ENCODE measurements at places on chromosomes 4 and X.

GRCh38 chr4:168643111-168643795, 146.4 kb downstream of the PALLD start:
- no peak for DNase-seq

DNA sequence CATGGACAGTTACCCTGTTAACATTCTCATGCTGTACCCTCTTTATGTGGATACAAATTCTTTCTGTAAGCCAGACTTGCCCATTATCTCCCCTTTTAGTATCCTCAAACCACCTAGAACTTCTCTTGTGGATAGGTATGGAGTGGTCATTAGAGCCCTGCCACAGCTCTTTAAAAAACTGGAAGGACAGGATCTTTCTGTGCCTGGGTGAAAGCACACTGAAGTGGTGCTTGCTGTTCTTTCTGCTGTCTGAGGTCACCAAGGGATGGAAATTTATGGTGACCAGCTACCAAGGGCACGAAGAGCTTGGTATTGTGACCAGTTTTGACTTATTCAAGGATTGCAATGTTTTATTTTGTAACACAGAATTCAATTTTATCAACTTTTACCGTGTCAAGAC, 344.2 kb downstream of the CBLL2 start:
- DNase-seq = no peak

DNA sequence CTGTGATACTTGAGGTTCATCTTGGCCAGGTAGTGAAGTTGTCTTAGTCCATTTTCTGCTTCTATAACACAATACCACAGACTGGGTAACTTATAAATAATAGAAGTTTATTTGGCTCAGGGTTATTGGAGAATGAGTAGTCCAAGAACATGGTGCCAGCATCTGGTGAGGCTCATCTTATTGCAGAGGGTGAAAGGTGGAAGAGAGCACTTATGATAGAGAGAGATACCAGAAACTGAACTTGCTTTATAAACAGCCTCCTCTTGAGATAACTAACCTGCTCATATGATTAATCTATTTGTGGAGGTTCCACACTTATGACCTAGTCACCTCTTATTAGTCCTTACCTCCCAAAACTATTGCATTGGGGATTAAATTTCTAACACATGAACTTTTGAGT, 1.6 kb downstream of the C4orf51 start:
- no peak for DNase-seq

- DNase-seq = no peak
These were observed at the start of gene PPARGC1A for GRCh38 chr4:23889814-23890341. Gene PPARGC1A (minus strand): TSS chr4:23890047. CDS start chr4:23889957, 90 bp downstream.

- DNase-seq = no peak
These were observed 3.7 kb upstream of the LCORL start for GRCh38 chr4:18025288-18025687.

DNA sequence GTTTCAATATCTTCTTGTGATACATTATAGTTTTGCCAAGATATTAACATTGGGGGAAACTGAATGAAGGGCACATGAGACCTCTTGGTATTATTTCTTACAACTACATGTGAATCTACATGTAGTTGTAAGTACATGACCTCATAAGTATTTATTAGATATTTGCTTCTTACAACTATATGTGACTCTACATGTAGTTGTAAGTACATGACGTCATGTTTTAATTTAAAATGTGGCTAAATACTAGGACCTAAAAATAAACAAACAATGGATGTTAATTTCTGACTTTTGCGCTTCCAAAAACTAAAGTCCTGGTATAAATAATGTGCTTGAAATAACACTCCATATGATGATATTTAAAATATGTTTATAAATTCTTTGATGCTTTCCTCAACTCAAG, 190.2 kb downstream of the CBLL2 start:
- DNase-seq = no peak

- no peak for DNase-seq
These were observed 78.9 kb downstream of the RRAGB start for GRCh38 chrX:55796496-55796895.

- no peak for DNase-seq
These were observed 75.1 kb upstream of the HTR2C start for GRCh38 chrX:114508756-114509155.

- no peak for DNase-seq
These were observed at the start of gene GDPD2 for GRCh38 chrX:70422851-70423341. Gene GDPD2 (plus strand): TSS chrX:70423314. CDS start chrX:70424985, 1,671 bp downstream.

DNA sequence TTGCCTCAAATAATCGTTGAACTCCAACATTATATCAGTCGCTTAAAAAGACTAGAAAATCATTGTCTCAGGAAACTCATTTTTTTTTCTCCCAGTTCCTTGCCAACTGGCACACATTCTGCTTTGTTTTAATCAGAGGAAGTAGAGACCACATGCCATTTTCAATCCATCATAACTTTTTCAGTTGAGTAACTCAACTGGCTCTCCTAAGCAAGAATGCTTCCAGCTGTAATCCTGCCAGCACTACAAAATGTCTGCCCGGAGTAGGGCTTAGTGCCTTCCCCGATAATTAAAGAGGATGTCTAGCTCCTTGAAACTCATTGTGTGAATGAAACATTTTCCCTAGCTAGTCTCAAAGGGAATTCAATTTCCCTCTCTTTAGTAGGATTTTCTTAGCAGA, 33.0 kb downstream of the FREM3 start:
- DNase-seq = no peak

- no peak for DNase-seq
These were observed 83.3 kb downstream of the SLC7A11 start for GRCh38 chr4:138158746-138159297.

DNA sequence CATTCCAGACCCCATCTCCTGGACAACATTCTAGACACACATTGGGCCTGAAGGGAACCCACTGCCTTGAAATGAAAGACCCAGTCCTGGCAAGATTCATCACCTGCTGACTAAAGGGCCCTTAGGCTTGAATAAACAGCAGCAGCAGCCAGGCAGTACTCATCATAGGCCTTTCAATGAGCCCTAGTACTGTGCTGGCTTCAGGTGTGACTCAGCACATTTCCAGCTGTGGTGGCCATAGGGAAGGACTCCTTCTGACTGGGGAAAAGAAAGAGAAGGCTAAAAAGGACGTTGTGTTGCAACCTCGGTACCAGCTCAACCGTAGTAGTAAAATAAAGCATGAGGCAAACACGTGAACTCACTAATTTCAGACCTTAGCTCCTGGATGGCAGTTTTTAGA, 344.0 kb downstream of the ACTRT1 start:
- no peak for DNase-seq

DNA sequence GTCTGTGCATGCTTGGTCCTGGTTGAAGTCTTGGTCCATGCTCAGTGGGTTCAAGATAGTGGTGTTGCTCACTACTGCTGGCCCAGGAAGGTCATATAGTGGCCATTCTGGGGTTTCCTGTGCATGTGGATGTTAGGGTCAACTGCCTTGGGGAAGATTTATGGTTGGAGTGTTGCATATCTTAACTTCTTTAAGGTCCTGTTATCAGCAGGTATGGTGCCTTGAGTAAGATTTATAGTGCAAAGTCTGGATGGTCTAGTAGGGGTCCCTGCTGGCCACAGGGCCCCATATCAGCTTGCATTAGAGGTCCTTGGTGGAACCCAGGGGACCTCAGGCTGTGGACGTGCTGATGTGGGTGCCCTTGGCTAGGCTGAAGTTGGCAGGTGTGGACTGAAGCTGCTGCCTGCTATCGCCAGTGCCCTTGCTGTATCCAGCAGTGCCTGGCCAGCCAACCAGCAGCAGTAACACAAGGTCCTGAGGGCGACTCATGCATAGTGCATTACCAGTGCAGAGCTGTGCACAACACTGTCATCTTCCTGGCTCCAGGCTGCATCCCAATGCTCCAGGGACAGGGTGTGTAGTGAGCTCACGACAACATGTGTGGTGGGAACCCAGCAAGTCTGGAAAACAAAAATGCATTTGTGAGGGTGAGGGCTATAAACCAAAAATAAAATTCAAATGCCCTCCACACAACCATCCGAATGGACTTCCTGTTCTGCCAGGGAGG, 61.0 kb downstream of the BEX3 start:
- no peak for DNase-seq

- no peak for DNase-seq
These were observed 239.2 kb downstream of the ARHGAP10 start for GRCh38 chr4:147971116-147971515.

DNA sequence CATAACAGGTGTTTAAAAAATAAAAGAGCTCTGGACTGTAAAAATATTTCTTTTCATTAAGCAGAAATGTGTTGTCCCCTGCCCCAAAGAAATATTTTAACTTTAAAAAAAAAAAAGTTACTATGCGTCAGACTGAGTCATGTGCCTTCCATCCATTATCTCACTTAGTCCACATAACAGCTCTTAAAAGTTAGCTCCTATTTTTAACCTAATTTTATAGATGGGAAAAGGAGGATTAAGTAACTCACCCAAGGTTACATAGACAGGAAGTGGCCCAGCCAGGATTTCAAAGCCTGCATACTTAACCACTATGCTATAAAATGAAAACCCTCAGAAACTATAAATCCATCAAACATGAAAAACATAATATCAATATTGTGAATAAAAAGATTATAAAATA, 97.7 kb downstream of the MANBA start:
- no peak for DNase-seq

DNA sequence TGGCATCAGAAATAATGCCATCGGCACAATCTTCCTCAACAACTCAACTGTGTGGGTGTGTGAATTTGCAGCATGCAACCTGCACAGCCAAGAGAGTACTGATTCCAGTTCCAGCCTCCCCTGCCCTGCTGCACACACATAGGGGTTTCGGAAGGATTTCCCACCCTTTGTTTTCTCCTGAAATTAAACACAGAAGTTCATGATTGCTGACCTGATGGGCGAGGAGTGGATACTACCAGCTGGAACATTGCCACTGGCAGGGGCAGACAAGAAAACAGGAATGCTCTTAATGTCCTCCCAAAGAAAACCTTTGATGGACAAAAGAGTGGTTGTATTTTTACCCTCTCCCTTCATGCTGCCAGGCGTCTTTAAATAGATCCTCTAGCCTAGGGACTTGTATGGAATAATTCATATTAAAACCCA, 4.8 kb downstream of the NDP start:
- DNase-seq = no peak

DNA sequence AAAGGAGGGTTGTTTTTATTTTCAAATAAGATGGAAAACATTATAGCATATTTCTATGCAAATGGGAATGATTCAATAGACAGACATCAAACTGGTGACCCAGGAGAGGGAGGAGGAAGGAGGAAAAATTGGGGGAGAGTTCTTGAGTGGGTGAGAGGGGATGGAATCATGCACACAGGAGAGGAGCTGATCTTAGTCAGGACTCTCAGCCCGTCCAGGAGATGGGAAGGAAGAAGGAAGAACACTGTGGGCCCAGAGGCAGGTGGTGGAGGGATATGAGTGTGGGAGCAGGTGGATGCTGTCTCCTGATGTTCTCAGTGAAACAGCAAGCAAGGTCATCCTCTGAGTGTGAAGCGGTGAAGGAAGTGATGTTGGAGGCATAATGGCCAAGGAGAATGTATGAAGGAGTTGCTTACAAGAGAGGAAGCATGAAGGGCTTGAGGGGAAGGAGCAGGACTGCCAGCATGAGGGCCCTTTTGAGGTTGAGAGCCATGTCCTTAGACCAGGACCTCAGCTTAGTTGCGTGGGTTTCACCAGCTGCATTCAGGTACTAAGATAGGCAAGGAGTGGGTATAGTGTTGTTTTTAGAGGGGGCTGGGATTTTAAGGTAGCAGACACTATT, 161.7 kb upstream of the NAP1L5 start:
- DNase-seq = no peak

DNA sequence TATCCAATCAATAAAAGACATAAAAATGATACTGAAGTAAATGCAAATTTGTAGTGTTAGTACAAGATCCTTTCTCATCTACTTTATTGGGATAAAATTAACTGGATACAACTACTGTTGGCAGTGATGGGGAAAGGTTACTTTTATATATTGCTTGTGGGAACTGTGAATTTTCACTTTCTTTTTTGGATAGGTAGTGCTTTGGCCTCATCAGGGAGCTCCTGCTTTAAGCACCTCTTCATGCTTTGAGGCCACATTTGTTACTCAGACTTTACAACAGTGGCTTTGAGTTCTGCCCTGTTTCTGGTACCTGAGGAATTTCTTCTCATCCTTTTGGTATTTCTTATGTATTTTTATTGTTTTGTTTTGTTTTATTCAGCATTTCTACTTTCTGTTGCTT, 316.8 kb upstream of the ZCCHC13 start:
- DNase-seq = no peak

DNA sequence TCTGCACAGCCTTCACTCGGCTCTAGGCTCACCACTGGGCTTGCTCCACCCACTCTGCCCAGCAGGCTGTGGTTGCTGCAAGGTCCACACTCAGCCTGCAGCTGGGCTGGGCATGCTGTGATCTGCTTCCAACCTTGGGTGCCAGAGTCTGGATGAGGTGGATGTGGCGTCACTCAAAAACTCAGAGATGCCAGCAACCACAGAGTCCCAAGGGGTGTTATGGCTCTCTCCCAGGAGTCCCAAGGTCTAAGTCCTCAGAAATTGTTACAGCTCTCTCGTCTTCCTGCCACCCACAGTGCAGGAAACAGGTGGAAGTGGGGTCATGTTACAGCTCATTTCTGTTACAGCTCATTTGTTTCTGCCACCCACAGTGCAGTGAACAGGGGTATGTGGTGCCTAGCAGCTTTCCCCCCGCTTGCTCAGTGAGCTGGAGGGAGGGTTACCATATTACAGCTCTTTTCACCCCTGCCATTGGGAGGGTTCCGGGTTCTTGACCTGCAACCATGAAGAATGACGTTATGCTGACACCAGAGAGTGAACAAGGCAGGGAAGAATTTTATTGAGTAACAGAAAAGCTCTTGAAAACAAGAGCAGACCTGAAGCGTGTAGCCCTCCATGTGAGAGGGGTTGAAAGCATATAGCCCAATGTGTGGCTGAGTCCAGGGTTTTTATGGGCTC, 893.9 kb downstream of the PCDH7 start:
- no peak for DNase-seq

GRCh38 chrX:129777218-129778030, 2.3 kb upstream of the SASH3 start:
- peak; percentile 56 for DNase-seq

- DNase-seq = no peak
These were observed 36.2 kb downstream of the CTBP1 start for GRCh38 chr4:1212546-1213335.

- no peak for DNase-seq
These were observed 611.4 kb downstream of the KCTD8 start for GRCh38 chr4:43837171-43837570.

DNA sequence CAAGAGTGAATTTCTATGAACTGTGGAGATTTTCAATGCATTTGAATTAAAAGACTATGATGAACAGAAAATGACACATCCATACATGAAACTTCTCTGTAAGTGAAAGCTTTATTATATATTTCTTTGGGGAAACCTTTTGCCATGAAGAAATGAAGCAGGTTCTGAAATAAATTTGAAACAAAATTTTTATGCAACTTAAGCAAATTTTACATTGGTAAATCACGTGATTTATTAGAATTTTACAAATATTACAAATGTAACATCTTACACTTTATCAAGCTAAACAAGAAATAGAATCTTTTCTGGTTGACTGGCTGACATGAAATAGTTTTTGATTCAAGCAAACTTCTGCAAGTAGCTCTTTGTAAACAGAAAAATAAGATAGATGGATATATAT, 131.2 kb downstream of the IL1RAPL1 start:
- DNase-seq = no peak

DNA sequence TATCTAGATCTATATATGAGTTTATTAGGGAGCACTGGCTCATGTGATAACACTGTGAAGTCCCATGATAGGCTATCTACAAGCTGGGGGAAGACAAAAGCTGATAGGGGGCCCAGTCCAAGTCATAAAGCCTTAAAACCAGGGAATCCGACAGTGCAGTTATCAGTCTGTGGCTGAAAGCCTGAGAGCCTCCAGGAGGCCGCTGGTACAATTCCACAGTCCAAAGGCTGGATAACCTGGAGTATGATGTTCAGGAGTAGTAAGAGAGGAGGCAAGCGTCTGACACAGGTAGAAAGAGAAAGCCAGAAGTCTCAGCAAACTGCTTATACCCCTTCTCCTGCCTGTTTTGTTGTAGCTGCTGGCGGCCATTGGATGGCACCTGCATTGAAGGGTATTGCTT, 177.6 kb upstream of the SPRY1 start:
- no peak for DNase-seq
